NCI-H187 treated with DMSO at 0.1 percent for 48 hours (cell line): ENCODE measurements at places on chromosomes 11 and 22.

DNA sequence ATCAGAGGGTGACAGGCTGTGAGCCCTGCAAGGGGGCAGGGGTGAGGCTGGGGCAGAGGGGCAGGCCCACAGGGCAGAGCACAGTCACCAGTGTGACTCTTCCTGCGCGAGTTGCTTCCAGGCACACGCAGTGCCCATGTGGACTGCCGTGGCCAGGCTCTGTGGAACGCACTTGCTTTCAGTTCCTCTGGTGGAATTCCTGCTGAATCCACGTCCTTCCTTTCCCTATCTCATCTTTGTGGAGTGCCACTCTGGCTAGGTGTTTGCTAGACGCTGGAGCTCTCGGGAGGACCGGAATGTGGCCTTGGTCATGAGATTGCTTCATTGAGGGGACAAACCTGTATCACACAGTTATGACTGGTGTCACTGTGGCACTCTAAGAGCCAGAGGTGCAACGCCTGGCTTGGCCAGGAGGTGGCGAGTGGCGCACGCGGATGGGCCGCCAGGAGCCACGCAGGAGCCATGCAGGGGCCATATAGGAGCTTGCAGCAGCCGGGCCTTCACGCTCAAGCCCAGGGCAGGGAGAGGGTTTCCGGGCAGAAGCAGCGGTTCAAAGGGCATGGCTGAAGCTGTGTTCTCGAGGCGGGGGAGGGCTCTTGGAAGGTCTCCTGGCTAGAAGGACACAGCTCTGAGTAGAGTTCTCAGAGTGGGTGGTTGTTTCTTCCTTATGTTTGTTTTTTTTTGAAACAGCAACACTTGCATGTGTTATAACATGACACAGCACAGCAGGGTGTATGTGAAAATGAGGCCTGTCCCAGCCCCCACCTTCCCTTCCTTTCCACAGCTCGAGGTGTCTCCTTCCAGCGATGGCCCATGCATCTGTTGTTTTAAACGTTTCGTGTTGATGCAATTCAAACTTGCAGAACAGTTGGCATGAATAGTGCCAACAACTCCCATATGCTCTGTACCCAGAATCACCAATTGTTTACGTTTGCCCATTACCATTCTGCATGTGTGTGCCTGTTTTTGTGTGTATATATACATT, 36.2 kb downstream of the TBC1D22A start:
- DNase-seq: no peak

DNA sequence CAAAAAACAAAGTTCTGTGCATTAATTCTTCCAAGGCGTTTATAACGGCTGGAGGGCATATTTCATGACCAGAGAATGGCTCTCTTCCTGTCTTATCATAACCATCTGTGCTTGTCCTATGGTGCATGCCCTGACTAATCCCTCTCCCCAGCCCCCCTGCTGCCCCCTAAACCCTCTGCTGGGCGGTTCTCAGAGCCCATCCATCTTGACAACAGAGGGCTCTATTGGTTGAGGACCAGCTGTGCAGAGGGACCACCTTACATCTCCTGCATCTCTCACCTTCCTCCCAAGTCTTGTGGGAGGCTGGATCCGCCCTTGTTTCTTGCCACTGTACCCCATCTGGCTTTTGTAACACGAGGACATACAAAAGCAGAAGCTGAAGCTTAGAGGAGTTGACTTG, 282.1 kb downstream of the MIAT start:
- no peak for DNase-seq

DNA sequence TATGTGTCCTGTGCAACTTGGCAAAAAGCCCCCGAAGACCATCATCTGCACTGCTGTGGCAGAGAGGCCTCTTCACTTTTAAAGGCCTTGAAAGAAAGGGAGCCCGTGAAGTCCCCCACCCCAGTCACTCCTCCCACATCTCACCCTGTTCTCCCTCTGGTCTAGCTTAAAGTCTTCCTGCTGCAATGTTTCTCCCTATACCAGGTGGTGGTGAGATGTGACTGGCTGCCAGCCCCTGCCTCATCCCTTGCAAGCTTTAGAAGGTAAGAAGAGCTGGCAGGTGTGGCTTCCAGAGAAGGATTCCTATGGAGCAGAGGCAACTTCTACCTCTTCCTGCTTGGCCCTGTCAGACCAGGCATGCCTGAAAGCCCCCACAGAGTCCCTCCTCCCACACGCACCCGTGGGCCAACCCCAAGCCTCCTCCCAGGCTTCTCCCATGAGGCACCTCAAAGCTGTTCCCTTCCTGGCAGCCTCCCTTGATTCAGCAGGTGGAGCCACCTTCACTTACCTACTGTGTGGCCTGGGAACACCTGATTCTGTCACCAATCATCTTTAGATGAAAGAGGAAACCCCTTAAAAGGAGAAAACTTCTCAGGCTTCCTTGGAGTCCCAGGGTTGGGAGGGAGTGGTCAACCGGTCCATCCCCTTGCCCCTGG, 4.0 kb upstream of the TRIM29 start:
- DNase-seq: no peak

- DNase-seq: no peak
Observed at GRCh38 chr22:27835446-27835845, 33.9 kb upstream of the MN1 start.

DNA sequence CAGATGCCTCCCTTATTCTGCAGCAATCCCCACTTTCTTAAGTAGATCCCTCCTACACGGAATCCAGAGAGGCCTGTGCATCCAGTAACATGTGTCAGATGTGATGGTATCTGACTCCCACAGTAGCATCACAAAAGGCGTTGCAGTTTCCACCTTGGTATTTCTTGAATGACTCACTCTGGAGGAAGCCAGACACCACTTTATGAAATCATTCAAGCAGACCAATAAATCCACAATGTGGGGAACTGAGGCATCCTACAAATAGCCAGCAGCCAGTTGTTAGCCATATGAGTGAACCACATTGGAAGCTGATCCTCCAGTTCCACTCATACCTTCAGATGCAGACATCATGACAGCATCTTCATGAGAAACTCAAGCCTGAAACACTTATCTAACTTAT, 798.1 kb downstream of the OPCML start:
- DNase-seq: no peak

DNA sequence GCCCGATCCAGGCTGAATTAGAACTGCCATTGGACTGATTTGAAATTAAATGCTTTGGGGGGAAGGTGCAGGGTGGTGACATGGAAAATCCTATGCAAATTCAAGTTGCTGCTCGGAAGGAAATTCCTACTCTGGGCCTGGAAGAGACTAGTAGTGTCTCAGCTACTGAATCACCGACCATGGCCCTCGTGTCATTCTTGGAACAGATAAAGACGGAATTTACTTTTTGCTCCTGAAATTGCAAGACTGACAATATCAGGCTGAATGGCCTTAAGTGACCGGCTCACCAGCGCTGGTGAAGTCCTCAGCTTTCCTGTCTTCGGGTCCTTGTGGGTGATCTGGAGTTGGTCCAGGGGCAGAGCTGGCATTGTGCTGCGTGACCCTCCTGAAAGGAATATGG, 6.1 kb downstream of the ASCC2 start:
- no peak for DNase-seq

DNA sequence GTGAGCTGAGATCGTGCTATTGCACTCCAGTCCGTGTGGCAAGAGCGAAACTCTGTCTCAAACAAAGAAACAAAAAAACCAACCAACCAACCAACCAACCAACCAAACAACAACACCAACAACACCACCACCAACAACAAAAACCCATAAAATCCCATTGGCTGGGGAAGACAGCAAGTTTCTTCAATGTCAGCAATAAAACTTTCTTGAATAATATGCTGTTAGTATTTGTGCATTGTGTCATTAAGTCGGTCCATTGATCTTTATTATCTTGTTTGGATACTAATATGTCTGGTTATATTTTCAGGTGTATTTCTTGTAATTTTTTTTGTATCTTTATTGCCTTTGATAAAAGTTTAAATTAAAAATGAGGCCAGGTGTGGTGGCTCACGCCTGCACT, 9.4 kb downstream of the GRK3 start:
- DNase-seq: no peak

- DNase-seq: no peak
Observed at GRCh38 chr11:30729187-30729713, 143.1 kb upstream of the MPPED2 start.
